ENCODE measurements at places on chromosomes 11 and 22.

DNA sequence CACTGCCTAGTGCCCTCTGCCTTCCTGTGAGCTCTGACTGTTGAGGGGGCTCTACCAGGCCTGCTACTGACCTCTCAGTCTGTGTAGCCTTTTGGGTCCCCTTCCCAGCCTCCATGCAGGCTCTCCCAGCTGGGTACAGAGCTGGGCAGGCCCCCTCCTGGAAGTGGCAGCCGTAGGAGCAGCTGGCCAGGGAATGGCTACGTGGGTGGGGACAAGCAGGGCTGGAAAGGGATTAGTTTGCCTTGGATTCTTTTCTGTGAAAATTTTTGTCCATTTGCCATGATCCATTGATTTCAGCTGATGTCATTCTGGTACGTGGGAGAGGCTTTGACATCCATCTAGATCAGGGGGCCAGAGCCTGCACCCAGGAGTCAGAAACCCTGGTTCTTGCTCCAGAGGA lies 23.9 kb upstream of the NECTIN1 start:
- no peak for DNase-seq

DNA sequence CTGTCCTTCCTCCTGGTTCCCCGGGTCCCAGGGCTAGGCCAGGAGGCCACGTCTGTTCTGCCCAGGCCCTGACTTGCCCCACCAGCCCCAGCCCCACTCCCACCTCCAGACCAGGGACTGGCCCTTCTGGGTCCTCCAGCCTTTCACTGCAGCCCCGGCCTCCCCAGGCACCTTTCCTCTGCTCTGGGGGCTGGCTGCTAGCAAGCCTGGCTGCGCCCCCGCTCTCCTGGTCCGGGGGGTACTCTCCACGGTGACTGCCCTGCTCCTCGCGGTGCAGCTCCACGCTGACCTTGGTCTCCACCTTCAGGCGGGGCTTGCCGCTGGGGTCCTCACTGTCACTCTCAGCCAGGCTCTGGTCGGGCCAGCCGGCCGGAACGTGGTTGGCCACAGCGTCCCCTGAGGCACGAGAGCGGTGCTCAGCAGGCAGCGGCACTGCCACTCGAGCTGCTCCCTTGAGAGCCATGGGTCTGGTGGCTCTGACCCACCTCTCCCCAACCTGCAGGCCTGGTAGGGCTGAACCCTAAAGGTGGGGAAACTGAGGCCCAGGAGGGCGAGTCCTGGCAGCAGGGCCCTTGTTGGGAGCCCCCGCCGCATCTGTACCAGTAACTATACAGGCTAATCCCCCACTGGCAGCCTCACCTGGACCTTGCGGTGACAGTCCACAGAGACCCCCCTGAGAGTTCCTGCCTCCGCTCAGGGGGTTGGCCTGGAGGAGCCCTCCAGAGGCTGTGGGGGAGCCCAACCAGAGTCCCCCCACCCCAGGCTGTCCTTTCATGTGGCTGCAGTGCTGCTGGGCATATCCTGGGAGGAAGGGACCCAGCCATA lies 29.0 kb downstream of the TRMU start:
- no peak for DNase-seq

- no peak for DNase-seq
These were observed 37.9 kb downstream of the NECTIN1 start for GRCh38 chr11:119691020-119691666.

- DNase-seq, result no peak
These were observed 257.1 kb downstream of the BUD13 start for GRCh38 chr11:116515664-116516184.

- DNase-seq, result no peak
These were observed 17.5 kb downstream of the JAM3 start for GRCh38 chr11:134086376-134086775.

DNA sequence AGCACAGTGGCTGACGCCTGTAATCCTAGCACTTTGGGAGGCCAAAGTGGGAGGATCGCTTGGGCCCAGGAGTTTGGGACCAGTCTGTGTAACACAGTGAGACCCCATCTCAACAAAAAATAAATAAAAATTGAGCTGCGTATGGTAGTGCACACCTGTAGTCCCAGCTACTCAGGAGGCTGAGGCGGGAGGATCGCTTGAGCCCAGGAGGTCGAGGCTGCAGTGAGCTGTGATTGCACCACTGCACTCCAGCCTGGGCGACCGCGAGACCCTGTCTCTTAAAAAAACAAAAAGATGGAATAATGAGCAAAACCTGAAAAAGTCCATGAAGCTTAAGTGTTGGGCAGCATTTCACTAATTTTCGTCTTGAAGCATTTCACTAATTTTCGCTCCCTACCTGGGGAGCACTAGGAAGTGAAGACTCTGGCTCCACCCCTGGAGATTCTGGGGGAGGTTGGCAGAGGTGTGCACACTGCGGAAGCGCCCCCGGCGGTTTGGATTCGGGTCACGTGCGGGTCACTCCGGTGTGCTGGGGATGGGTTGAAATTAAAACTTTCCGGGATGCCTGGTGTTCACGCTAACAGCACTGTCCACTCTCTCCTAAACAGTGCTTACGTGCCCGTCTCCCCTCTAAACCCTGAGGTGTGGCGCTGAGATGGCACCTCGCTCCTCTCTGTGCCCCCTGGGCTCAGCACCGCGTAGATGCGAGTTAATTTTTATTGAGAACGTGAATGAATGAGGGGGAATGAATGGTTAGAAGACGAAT lies 906 bp upstream of the NAA40 start:
- no peak for DNase-seq

DNA sequence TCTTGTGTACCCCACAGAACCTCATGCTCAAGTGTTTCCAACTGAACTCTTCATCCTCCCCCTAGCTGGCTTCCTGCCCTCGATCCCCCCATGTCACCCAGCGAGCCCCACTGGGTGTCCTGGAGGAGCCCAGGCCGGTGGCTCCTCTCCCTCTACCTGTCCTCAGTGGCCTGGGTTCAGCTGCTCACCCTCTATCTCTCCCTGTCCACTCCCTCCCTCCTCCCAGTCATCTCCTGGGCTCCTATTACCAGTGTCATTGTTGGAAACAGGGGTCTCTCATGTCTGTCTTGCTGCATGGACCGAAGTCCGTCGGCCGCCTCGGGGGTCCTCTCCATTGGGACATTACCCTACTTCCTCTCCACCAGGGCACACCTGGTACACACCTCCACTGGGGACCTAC lies 12.9 kb upstream of the MPPED1 start:
- DNase-seq, result no peak

DNA sequence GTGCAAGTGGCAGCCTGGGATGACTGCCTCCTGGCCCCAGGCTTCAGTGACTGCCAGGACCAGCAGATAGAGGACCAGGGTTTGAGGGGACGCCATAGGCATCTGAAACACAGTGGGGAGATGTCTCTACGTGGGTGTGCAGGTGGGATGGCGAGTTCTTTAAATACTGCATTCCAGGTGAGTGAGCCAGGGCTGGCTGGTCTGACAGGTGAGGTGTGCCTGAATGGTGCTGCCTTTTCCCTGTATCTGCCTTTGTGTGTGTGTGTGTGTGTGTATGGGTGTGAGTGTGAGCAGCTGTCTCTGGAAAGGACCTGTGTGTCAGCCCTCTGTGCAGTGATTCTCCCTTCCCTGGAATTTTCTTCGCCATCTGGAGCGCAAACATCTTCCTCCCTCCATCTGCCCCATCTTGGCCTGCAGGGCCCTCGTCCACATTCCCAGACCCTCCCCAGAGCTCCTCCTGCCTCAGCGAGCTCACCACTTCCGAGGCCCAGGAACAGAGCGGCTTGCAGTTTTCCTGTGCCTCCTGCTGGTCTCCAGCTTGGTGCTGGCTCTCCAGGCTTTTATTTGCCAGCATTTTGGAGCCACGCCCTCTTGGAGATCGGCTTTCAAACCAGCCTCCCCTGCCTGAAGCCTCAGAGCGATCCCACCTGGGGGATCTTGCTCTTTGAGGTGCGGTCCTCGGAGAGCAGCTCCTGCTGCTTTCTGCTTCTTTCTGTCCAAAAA lies at the start of gene GPHA2:
Gene GPHA2, minus strand, starts transcription at position 535 of the 723 bp plus-strand sequence. Its CDS starts 433 bp downstream, at position 102.
- DNase-seq, result no peak

- no peak for DNase-seq
These were observed 24.8 kb downstream of the ACER3 start for GRCh38 chr11:76885390-76886097.

DNA sequence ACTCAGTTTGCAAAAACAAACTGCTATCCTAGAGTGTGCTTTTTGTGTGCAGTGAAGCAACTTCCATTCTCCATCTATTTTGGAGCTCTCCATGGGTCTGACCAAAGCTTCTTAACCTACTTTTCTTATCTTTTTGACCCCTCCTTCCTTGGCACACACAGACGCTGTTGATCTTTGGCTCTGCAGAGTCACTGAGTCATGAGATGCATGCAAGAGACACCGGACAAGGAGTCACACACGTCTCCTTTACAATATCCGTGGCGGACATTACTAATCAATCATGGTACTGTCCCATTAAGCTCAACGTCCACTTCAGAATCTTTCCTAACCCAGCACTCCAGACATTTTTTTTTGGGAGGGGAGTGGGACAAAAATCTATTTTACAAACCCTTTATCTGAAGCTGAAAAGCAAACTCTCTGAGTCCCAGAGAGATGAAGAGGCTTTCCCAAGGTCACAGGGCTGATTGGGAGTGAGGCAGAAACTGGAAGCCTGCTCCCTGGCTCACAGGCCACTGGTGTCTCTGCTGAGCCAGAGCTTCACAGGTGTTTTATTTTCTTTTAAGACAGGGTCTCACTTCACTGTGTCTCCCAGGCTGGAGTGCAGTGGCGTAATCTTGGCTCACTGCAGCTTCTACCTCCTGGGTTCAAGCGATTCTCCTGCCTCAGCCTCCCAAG lies 165.8 kb upstream of the SYT13 start:
- DNase-seq, result no peak

DNA sequence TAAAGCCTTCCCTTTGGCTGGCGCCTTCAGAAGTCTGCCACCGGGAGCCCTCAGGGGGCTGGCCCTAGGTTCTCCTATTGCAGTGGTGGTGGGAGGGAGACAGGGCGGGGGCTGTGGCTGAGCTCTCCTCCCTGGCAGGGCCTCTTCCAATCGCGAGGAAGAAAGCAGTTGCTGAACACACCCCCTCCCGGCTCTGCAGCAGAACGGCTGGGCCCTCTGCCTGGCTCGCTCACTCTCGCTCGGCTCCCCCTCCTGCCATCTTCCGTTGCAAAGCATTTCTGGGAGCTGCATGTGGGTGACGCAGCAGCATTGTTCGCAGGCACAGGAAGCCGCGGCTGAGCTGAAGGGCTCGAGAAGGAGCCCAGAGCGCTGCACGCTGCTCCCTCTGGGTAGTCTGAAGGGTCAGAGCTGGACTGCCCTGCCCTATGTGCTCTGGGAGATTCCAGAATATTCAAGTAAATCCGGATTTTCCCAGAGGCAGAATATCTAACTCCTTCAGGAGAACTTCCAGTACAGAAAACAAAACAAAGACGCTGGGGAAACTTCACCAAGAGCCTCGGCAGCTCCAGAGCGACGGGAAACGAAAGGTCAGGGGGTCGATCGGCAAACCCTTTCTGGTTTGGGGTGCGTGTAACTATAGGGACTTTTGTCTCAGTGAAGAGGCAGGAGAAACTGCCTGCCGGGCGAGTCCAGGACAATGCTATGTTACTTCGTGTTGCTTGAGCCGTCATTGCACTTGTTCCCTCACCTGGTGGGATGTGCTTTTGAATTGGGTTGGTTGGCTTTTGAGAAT lies 26.3 kb upstream of the GRK2 start:
- peak; percentile 85 for DNase-seq

DNA sequence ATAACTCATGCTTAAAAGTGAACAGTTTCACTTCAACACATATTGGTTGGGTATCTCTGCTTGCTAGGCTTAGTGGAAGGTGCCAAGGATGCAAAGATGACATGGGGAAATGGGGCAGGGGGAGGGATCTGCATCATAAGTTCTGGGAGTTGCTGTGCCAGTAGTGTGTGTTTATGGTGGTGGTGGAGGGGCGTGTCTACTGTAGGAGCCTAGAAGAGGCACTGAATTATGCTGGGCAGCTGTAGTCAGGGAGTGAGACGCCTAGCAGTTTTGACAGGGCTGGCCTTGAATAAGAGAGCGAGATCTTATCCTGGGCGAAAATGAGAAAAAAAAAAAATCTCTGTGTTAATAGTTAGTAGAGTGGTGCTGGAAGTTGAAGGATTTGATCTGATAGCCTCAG lies 3.0 kb downstream of the ELMOD1 start:
- DNase-seq, result no peak
